ENCODE measurements at places on chromosomes 2 and 18. TPM values are rescaled to one million over a fixed set of nuclear protein-coding genes. Genes with fewer than 3 reads are reported as not detected.

CNTNAP5 gene
- total RNA-seq, result not detected

RAB6C gene
- not detected for total RNA-seq

HOXD13 gene
- total RNA-seq, result 1.2 TPM

STK17B gene
- total RNA-seq, result 69.9 TPM

POTEI gene
- not detected for total RNA-seq

LRRC30 gene
- not detected for total RNA-seq

ZFP36L2 gene
- total RNA-seq, result 9.1 TPM

SMYD1 gene
- total RNA-seq, result not detected

ZNF804A gene
- 0.10 TPM for total RNA-seq

UNC50 gene
- 72.8 TPM for total RNA-seq

SLC5A7 gene
- total RNA-seq, result not detected

BOD1L2 gene
- total RNA-seq, result not detected

AMMECR1L gene
- 12.5 TPM for total RNA-seq

TEKT4 gene
- not detected for total RNA-seq

HRH4 gene
- not detected for total RNA-seq

UGT1A7 gene
- not detected for total RNA-seq

CXCR1 gene
- total RNA-seq, result not detected

HSBP1L1 gene
- 1.6 TPM for total RNA-seq

MAPK4 gene
- total RNA-seq, result not detected

RALB gene
- total RNA-seq, result 88.4 TPM

SKOR2 gene
- total RNA-seq, result not detected

TANC1 gene
- 24.4 TPM for total RNA-seq

CENPA gene
- 67.8 TPM for total RNA-seq

CDCA7 gene
- total RNA-seq, result 28.8 TPM

SERPINB13 gene
- not detected for total RNA-seq

LYPD1 gene
- total RNA-seq, result 23.7 TPM

ANO7 gene
- total RNA-seq, result 0.72 TPM

LHCGR gene
- total RNA-seq, result not detected

DPP10 gene
- not detected for total RNA-seq

SLC4A5 gene
- 0.10 TPM for total RNA-seq

EPAS1 gene
- total RNA-seq, result 12.3 TPM

IL1RN gene
- not detected for total RNA-seq

IL37 gene
- 0.36 TPM for total RNA-seq

VIT gene
- 2.9 TPM for total RNA-seq

TAF4B gene
- total RNA-seq, result 5.2 TPM

GALR1 gene
- not detected for total RNA-seq

KRTCAP3 gene
- 0.48 TPM for total RNA-seq

SLC9A4 gene
- not detected for total RNA-seq

ANKRD30BL gene
- not detected for total RNA-seq

TACR1 gene
- not detected for total RNA-seq

SPATA3 gene
- not detected for total RNA-seq

MC4R gene
- not detected for total RNA-seq

GPR45 gene
- total RNA-seq, result not detected

POTEC gene
- not detected for total RNA-seq

CFAP53 gene
- total RNA-seq, result 0.36 TPM

DAPL1 gene
- total RNA-seq, result not detected

GPBAR1 gene
- not detected for total RNA-seq

RUFY4 gene
- total RNA-seq, result not detected

TMEM247 gene
- total RNA-seq, result not detected

ANKRD29 gene
- 1.8 TPM for total RNA-seq

LAPTM4A gene
- total RNA-seq, result 218 TPM

NIFK gene
- total RNA-seq, result 39.0 TPM

MREG gene
- total RNA-seq, result 5.7 TPM

Measured in RPMI7951 (cell line).